ENCODE measurements at places on chromosomes 6 and 20.

GRCh38 chr6:16208989-16209388 lies 29.4 kb upstream of the GMPR start:
- DNase-seq = no peak

DNA sequence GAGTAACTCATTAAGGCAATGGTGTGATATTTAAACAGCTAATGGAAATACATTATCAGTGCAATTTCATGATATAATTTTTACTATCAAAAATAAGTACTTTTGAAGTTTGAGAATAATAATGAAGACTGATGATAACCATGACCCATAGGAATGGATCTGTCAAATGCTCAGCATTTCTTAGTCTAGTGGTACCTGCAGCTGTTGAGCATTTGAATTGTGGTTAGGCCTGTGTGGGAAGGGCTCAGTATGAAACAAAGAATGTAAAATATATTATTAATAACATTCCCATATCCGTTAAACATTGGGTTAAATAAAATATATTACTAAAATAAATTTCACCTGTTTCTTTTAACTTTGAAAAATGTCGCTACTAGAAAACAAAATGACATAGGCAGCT lies 173.0 kb downstream of the PHF3 start:
- no peak for DNase-seq

DNA sequence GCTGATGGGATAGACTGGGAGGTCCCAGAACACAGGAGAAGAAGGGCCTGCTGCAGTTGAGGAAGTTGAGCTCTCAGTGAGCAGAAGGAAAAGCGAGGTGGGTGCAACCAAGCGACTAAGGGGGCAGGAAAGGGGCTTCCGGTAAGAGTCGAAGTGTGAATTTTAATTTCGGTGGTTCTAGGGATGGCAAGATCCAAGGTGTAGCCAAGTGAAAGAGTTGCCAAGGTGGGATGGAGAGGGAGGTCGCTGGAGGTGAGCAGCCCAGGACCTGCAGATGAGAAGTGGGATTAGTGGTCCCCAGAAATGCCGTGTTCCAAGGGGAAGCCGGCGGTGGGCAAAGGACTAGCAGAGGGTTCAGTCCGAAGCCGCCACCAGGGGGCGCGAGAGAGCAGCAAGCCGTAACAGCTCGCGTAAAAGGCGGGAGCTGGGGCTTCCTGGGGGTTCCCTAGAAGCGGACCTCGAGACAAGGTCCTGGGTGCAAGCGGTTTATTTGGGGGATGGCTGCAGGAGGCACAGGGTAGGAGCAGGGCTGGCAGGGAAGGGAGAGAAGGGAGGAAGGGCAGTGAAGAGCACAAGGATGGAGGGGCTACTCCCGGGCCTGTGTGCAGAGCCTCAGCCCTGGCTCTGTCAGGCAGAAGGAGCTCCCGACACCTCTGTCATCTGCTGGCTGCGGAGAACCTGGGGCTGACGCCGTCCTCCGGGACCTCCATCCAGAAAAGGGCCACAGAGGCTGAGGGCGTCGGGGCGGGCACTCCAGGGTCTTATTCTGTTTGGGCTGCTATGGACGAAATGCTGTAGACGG lies 103.6 kb downstream of the PAX1 start:
- DNase-seq = peak; percentile 17

DNA sequence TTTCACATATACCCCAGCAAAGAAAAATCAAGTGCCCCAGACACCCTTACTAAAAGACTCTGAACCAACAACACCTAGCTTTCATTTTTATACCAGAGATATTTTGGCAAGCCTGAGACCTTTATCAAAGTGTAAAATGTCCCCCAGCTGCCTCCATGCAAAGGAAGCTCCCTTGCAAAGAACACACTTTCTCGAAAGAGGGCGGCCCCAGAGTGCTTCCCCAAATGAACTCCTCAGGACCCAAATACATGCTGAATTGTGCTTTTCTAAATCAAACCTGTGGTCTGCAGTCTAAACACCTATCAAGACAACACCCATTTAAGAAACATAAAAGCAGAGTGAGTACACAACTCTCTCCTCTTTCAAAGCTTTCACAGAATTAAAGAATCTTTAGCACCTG lies 490 bp downstream of the IPCEF1 start:
- no peak for DNase-seq

DNA sequence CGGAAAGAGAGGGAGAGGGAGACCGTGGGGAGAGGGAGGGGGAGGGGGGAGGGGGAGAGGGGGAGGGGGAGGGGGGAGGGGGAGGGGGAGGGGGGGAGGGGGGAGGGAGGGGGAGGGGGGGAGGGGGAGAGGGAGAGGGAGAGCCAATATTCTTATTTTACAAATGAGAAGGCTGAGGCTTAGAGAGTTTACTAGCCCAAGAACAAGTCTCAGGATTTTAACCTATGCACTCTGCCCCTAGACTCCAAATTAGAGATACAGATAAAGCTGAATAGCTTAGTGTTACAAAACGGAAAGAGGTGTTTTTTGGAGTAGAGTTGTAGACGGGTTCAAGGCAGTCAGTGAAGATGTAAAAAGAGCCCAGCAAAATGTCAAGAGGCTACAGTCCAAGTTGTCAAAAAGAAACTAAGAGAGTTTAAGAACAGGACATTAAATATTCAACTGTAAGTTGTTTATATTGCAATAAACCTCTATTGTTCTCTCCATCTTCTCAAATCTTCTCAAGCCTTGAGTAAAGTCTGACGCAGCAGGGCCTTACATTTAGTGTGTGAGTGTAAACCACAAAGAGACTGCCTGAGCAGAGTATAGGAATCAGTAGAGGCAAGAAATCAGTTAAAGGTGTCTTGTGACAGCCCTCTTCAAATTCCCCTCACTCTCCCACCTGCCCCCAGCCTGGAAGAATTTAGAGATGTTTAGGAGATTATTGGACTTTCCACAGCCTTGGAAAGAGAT lies 34.9 kb upstream of the AKIRIN2 start:
- no peak for DNase-seq

DNA sequence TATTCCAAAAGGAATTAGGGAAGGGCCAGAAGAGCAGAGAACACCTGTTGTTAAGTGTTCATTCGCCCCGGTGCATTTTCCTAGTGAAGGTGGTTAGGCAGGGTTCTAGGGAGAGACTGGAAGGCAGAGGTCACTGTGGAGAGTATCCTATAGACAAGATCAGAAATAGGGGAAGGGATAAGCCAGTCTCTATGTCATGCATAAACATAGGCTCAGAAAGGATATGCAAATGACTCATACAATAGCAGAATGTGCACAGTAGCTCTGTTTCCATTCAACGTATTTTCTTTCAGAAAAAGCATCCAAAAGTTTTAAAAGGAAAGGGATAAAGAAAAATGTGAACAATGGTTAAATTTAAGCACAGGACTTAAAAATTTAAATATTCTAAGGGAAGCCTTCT lies 47.4 kb downstream of the BMP6 start:
- DNase-seq = no peak

GRCh38 chr20:52833901-52834300 lies 138.3 kb upstream of the TSHZ2 start:
- no peak for DNase-seq

GRCh38 chr6:21258665-21259064 lies 334.9 kb upstream of the SOX4 start:
- DNase-seq = no peak

DNA sequence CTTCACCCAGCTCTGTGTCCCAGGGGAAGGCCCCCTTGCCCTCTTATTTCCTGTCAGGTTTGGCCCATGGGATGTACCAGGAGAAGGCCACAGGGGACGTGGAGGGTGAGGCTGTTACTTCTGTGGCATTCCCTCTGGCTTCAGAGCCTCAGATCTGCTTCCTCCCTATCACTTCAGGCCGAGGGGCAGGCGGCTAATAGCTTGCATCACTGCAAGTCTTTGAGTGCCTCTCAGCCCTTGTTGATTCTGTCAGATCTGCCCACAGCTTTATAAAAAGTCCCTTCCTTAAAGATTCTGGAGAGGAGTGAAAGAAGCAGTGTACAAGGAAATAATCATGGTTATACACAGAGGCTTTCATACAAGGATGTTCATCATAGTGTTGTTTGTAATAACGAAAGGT lies 86.9 kb downstream of the LRFN2 start:
- no peak for DNase-seq

GRCh38 chr6:63883597-63883996 lies 248.0 kb downstream of the PHF3 start:
- DNase-seq = no peak

DNA sequence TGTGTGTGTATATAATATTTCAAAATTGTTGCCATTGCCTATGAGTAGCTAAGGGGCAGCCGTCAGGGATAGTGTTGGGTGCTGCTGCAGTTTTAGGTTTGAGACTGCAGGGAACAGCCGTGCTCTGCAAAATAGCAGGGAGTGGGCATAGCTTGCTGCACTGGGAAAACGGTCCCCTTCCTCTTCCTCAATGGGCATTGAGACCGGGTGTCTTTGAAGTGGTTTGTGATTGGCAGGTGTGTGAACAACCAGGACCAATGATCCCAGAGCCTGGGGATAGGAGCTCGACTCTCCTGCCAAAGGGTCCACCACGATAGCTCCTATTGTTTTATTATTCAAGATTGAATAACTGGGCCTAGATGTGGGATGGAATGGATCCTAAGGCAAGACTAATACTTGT lies 5.1 kb upstream of the EBF4 start:
- DNase-seq = no peak

- no peak for DNase-seq
Observed at GRCh38 chr6:168785720-168786511, 344.9 kb downstream of the SMOC2 start.

- DNase-seq = peak; percentile 5
Observed at GRCh38 chr6:83511901-83512681, at the start of gene PRSS35. TSS of gene PRSS35 (plus strand) at chr6:83512534. CDS start at chr6:83523442, 10,908 bp downstream.

- no peak for DNase-seq
Observed at GRCh38 chr6:157838718-157839430, 15.8 kb downstream of the SNX9 start.

- DNase-seq = no peak
Observed at GRCh38 chr6:129662980-129663431, 47.0 kb downstream of the ARHGAP18 start.

GRCh38 chr6:108942556-108943492 lies 94.6 kb downstream of the ARMC2 start:
- peak; percentile 75 for DNase-seq

- DNase-seq = no peak
Observed at GRCh38 chr6:43076464-43077332, 584 bp downstream of the PTK7 start.

DNA sequence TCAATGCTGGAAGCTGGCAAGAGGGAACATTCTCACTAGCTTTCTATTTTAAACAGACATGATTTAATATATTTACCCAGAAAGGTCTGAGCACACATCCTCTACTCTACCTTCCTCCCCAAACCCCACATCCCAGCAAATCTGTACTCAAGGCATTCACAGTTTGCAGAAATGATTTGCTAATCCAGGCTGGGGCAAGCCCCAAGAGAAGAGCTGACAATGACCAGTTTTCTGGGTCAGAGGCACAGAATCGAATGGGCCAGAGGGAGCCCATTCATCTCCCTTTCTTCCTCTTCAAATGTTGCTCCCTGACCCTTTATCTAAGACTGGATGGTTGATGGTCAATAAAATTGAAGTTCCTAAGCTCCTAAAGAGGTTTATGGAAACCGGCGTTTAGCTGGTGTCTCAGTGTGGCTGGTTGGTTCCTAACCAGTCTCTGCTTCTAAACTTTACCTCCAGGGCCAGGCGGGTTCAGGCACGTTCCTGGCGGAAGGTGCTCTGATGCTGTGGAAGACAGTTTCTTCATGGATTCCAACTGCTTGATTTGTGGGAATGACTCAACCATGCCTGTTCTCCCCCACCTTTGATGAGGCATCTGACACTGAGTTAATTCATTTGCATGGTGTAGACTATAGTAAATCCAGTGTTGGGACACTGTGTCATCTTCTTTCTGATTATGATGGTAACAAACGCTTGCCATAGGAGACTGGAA lies 96.4 kb upstream of the IYD start:
- no peak for DNase-seq

DNA sequence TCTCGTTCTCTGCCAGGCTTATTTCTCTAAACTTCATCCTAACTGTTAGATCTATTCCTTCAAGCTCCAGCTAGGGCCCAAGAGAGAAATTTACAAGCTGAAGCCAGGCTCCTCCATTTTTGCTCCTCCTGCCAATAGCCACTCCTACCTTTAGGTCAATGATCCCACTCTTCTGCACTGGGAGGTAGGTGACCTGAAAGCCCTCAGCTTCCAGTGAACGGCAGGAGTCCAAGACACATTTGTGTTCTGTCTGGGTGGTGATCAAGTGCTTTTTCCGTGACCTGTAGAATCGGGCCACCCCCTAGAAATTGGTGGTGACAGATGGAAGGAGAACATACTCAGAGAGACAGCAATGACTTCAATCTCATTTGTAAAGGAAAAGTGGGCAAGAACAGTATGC lies 8.9 kb downstream of the NFS1 start:
- no peak for DNase-seq

- DNase-seq = no peak
Observed at GRCh38 chr6:151805286-151805840, 2.1 kb upstream of the ESR1 start.

- DNase-seq = no peak
Observed at GRCh38 chr6:152700427-152700826, 2.7 kb downstream of the MYCT1 start.

GRCh38 chr20:4375881-4376280 lies 345.8 kb upstream of the PRND start:
- no peak for DNase-seq

DNA sequence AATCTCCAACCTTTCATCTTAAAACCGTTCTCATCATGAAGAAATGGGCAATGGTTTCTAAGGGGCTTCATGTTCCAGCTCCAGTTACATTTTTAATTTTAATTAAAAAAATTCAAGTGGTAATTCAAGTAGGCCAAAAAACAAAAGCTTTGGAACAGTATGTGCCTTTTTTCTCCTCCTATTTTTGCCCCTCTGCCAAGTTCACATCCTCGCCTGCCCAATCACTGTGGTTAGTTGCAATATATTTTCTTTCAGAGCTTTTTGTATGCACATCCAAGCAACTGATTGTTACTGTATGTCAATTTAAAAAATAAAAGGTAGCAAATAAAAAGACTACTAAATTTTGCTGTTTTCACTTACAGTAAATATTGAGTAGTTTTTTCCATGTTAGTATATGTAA lies 99.8 kb upstream of the B3GAT2 start:
- DNase-seq = no peak

- no peak for DNase-seq
Observed at GRCh38 chr20:3109350-3110302, 25.1 kb upstream of the AVP start.

DNA sequence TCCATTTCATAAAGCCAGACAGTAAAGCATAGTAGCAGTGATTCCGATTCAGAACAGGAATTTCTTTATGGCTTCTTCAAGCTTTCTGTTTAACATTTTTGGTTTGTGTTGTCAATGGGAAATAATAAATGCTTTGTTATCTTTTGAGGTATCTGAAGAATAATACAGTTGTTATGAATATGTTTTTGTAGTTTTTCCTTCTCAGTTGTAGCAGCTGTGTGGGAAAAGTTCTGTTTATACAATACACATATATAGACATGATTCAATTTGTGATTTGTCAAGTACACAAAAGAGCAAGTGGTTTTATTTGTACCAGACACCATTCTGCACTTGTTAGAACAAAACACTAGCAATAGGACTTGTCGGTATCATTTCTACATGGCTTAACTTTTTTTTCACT lies 96.6 kb downstream of the CDYL start:
- DNase-seq = no peak

All from CD4-positive, alpha-beta T cell treated with Interleukin-6 for 4 hours (primary cell).